ENCODE measurements at places on chromosomes 5 and 9. TPM values are rescaled to one million over a fixed set of nuclear protein-coding genes. Genes with fewer than 3 reads are reported as not detected.
A peak's percentile ranks its signal among the peaks of the same experiment; 100 is the strongest.

Gene NR5A1
- not detected for total RNA-seq

Gene CYFIP2
- 128 TPM for total RNA-seq

GRCh38 chr5:2371419-2371710 is 380.1 kb downstream of the IRX2 start:
- H3K27ac ChIP-seq = no peak overlapping the region
- H3K36me3 ChIP-seq = no peaks in the 10 kb centered on the region
- no peak for DNase-seq
- H3K27me3 ChIP-seq = no peaks in the 10 kb centered on the region

DNA sequence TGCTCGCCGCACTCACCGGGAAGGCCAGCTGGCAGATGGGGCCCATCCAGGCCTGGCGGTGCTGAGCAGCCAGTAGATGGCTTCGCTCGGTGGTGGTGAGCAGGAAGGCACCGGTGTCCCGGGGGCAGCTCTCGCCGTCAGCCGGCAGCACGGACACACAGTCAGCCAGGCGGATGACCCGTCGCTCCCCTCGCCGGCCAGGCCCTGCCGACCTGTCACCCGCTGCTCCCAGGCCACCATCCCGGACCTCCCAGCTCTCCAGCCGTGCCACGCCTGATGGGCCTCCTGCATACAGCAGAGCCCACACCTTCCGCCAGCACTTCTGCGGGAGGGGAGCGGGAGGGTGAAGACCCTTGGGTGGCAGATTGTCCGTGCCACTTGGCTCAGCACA is 1.4 kb downstream of the DOK3 start:
- H3K4me3 ChIP-seq = no peak overlapping the region
- DNase-seq = no peak
- no peaks in the 10 kb centered on the region for H3K4me1 ChIP-seq
- no peaks in the 10 kb centered on the region for H3K36me3 ChIP-seq
- H3K27ac ChIP-seq = no peak overlapping the region
- H3K27me3 ChIP-seq = no peaks in the 10 kb centered on the region

DNA sequence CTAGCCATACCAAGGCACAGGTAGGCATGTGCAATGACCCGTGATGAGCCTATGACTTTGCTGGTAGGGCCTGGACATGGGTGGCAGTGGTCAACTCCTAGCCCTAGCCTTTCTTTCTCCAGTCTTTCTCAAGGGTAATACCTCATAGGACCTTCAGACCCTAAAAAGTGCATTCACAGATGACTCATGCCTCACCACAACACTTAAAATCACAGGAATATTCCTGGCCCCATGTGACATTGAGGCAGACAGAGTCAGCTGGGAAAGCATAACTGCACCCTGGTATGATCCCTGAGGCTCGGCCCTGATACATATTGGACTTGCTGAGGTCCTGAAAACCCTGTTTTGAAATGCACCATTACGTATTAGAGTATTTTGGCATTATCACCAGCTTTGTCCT is 449.5 kb downstream of the HINT1 start:
- H3K27me3 ChIP-seq = no peaks in the 10 kb centered on the region
- no peak overlapping the region for H3K27ac ChIP-seq
- H3K36me3 ChIP-seq = no peaks in the 10 kb centered on the region
- no peaks in the 10 kb centered on the region for H3K4me1 ChIP-seq
- H3K4me3 ChIP-seq = no peak overlapping the region

Gene CATSPER3
- 1.4 TPM for total RNA-seq

Gene HK3
- total RNA-seq = 21.2 TPM

Gene ARL14EPL
- not detected for total RNA-seq

DNA sequence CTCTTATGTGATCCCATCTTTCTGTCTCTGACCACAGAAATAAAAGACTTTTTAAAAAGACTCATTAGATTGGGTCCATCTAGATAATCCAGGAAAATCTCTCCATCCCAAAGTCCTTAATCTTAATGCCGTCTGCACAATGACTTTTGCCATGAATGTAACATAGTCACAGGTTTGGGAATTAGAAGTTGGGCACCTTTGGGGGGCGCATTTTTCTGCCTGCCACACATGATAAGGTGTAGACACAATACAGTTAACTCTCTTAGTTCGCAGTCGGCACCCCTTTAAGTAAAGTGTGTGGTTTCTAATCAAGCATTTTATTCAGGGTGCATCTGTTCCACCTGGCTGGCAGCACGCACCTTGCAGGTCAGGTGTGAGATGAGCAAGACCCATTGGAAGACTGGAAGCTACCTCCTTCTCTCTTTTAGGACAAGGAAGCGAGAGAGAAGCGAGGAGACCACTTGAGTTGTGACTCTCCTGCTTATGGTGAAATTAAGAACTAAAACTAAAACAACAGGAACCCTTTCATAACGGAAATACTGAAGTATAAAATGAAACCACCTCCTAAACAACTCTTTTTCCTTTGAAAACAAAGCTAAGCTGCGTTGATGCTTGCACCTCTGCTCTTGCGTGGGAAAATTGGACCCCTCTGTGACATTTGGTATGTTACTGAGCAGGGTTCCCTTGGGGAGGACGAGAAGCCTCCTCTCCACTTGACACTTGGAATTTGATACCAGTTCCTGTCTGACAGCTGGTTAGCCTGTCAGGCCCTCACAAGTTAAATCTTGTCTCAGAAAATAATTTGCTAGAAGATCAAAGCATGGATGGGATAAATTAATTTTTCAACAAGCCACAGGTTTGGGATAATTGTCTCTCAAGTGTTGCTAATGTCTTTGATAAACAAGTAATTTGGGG is 304.6 kb upstream of the DMRT1 start:
- no peak for DNase-seq
- H3K4me3 ChIP-seq = no peak overlapping the region

Gene SYK
- total RNA-seq = 52.2 TPM

Gene TTC33
- 20.1 TPM for total RNA-seq

GRCh38 chr9:136930014-136930413 is 14.5 kb downstream of the FBXW5 start:
- DNase-seq = no peak
- no peak overlapping the region for H3K4me3 ChIP-seq
- no peaks in the 10 kb centered on the region for H3K4me1 ChIP-seq
- no peak overlapping the region for H3K27ac ChIP-seq
- H3K36me3 ChIP-seq = no peaks in the 10 kb centered on the region
- H3K27me3 ChIP-seq = no peaks in the 10 kb centered on the region

DNA sequence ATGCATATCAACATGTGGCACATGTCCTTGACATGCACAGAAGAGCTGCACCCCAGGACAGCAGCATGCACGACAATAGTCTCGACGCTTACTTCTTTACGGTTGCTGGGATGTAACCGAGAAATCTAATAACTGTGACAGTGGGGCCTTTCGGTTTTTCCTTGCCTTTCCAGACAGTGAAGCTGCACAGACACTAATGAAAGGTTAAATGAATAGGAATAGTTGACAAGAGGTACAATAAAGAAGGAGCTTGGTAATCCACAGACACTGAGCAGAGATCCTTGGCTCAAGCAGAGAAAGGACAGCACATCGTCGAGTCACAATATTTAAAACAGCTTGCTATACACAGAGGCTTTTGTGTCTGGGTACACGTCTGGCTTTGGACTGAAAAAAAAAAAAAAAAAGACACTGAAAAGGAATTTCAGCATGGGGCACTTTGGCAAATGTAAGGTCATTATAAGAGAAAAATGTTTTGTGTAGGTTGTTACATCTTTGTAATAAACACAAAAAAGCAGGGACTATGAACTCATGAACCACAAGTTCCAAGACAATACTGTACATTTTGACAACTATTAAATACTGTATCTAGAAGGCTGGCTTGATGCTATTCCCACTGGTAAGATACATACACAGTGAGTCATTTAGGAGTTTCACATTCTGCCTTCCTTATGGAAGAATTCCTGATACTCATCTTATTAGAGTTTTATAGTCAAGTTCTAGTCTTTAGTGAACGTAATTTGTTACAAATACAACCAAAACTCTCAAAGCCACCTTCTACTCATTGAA is 5.6 kb downstream of the BNC2 start:
- no peak overlapping the region for H3K4me3 ChIP-seq
- no peak overlapping the region for H3K27ac ChIP-seq
- no peaks in the 10 kb centered on the region for H3K27me3 ChIP-seq
- no peaks in the 10 kb centered on the region for H3K36me3 ChIP-seq

GRCh38 chr5:132760049-132760420 is 12.8 kb downstream of the CCNI2 start:
- H3K36me3 ChIP-seq = peaks cover 2% of the 10 kb centered on the region
- H3K27me3 ChIP-seq = no peaks in the 10 kb centered on the region
- DNase-seq = no peak
- no peaks in the 10 kb centered on the region for H3K4me1 ChIP-seq
- no peak overlapping the region for H3K27ac ChIP-seq

Gene AGGF1
- 23.0 TPM for total RNA-seq

Gene PCDHB14
- 6.2 TPM for total RNA-seq

- DNase-seq = no peak
- no peaks in the 10 kb centered on the region for H3K36me3 ChIP-seq
- H3K4me3 ChIP-seq = peak overlapping the region; percentile 28
- H3K27me3 ChIP-seq = no peaks in the 10 kb centered on the region
- peak overlapping the region; percentile 51 for H3K27ac ChIP-seq
- H3K4me1 ChIP-seq = peaks cover 3% of the 10 kb centered on the region
These were observed 23.9 kb downstream of the PIK3R1 start for GRCh38 chr5:68239487-68239886.

DNA sequence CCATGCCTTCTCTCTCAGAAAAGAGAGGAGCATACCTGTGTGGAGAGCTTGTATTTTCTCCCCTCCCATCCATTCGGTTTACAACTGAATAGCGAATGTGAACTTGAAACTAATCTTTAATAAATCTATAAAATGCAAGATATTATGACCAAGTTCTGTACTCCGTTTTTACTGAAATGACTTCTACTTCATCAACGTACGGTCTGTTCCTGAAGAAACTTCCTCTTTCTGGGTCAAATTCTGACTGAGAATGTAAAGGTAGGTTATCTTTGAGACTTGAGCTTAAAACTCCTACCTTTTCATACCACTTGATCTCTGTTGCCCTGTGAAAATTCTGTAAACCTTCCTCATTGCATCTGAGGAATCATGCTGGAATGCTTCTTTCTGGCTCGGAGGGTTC is 4.2 kb upstream of the CTNNAL1 start:
- peaks cover 2% of the 10 kb centered on the region for H3K36me3 ChIP-seq
- DNase-seq = no peak
- H3K27ac ChIP-seq = peak overlapping the region; percentile 17
- no peak overlapping the region for H3K4me3 ChIP-seq
- H3K4me1 ChIP-seq = peaks cover 11% of the 10 kb centered on the region

DNA sequence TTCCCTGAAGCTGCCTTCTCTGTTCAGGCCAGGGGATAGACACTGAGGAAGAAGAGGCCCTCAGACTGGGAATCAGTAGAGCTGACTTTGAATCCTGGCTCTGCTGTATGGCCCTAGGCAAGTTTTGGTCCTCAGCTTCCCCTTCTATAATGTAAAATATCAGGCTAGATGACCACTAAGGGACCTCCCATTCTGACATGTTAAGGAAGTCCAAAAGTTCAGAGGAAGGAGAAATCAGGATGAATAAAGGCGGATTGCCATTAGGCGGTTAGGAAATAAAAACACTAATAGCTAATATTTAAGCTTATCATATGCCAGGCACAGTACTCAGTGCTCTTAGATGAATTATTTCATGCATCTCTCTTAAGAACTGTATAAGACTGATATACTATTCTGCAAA is 8.9 kb upstream of the TNIP1 start:
- H3K4me3 ChIP-seq = no peak overlapping the region
- H3K27me3 ChIP-seq = no peaks in the 10 kb centered on the region
- DNase-seq = no peak
- H3K36me3 ChIP-seq = no peaks in the 10 kb centered on the region

Gene CDX1
- not detected for total RNA-seq

DNA sequence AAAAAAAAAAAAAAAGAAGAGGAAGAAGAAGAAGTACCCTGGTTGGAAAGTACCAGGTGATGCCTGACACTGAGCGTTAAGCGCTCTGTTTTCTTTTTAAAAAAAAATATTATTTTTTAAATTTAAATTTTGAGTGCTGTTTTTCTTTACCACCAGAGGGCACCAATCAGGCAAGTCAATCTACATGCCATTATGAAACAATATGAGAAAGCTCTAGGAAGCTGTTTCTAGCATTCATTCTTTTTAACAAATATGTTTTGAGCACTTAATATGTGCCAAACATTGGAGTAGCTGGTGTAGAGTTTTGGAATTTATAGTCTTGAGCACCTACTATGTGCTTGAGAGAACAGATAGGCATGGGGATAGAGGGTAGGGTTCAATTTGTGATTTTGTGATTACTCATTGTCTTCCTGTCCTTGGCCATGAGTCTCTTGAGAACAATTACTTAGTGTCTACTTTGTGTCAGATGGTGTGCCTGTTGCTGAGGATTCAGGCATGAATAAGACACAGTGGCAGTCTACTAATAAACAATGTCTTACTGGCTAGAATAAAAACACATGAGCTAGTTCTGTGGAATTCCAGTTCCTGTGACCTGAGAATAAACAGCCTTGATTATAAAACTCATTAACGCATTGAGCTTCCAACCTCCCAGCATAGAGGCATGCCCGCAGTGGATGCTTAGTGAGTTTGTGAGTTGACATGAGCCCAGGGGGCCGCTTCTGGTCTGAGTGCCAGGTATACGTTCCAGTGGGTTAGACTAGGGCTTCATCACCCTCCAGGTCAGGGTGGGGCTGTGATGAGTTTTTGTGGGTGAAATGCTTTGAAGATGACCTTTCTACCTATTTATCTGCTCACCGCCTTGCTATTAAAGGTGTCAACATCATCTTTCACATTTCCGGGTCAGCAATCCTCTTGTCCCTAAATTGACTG is 3.0 kb upstream of the UBE2R2 start:
- no peak overlapping the region for H3K4me3 ChIP-seq
- peak; percentile 61 for DNase-seq
- H3K27me3 ChIP-seq = no peaks in the 10 kb centered on the region
- H3K4me1 ChIP-seq = no peaks in the 10 kb centered on the region
- peak overlapping the region; percentile 71 for H3K27ac ChIP-seq
- no peaks in the 10 kb centered on the region for H3K36me3 ChIP-seq

DNA sequence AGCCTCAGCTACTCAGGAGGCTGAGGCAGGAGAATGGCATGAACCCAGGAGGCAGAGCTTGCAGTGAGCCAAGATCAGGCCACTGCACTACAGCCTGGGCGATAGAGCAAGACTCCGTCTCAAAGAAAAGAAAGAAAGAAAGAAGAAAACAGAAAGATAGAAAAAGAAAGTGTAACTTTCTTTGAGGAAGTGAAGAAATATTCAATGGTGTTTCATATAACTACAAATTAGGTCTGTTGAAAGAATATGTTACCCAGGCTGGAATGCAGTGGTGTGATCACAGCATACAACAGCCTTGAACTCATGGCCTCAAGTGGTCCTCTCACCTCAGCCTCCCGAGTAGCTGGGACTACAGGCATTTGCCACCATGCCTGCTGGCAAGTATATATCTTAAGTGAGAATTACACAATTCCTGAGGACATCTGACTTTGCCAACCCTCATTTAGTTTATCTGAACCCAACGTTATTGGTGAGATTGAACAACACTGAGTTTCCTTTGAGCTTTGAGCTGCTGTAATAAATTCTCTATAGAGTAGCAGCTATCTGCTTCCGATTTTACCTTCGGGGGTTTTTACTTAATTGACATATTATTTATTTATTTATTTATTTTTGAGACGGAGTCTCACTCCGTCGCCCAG is 2.0 kb upstream of the FAF2 start:
- H3K4me3 ChIP-seq = no peak overlapping the region
- no peaks in the 10 kb centered on the region for H3K4me1 ChIP-seq
- no peak for DNase-seq
- no peaks in the 10 kb centered on the region for H3K36me3 ChIP-seq
- no peaks in the 10 kb centered on the region for H3K27me3 ChIP-seq
- no peak overlapping the region for H3K27ac ChIP-seq

- peaks cover 4% of the 10 kb centered on the region for H3K36me3 ChIP-seq
- H3K27me3 ChIP-seq = no peaks in the 10 kb centered on the region
- H3K4me3 ChIP-seq = no peak overlapping the region
- H3K4me1 ChIP-seq = peaks cover 27% of the 10 kb centered on the region
- DNase-seq = no peak
These were observed 10.0 kb downstream of the DIPK1B start for GRCh38 chr9:136722093-136722968.

Measured in kidney (tissue), 22 donors.